ENCODE measurements at places on chromosomes 5 and 9. TPM values are rescaled to one million over a fixed set of nuclear protein-coding genes. Genes with fewer than 3 reads are reported as not detected.

- no peaks in the 10 kb centered on the region for H3K4me1 ChIP-seq
- peak overlapping the region; percentile 78 for H3K27ac ChIP-seq
These were observed 552 bp downstream of the TMEM141 start for GRCh38 chr9:136791516-136792276.

- peaks cover 7% of the 10 kb centered on the region for H3K4me1 ChIP-seq
These were observed 464.6 kb upstream of the ACTBL2 start for GRCh38 chr5:57947181-57947580.

- no peak overlapping the region for H3K27ac ChIP-seq
- no peaks in the 10 kb centered on the region for H3K27me3 ChIP-seq
- peaks cover 7% of the 10 kb centered on the region for H3K36me3 ChIP-seq
- DNase-seq = no peak
- H3K4me1 ChIP-seq = peaks cover 21% of the 10 kb centered on the region
These were observed 41.3 kb downstream of the NACC2 start for GRCh38 chr9:136053757-136054142.

- no peaks in the 10 kb centered on the region for H3K4me1 ChIP-seq
- H3K27me3 ChIP-seq = no peaks in the 10 kb centered on the region
These were observed 42.9 kb downstream of the LURAP1L start for GRCh38 chr9:12817702-12818101.

DNA sequence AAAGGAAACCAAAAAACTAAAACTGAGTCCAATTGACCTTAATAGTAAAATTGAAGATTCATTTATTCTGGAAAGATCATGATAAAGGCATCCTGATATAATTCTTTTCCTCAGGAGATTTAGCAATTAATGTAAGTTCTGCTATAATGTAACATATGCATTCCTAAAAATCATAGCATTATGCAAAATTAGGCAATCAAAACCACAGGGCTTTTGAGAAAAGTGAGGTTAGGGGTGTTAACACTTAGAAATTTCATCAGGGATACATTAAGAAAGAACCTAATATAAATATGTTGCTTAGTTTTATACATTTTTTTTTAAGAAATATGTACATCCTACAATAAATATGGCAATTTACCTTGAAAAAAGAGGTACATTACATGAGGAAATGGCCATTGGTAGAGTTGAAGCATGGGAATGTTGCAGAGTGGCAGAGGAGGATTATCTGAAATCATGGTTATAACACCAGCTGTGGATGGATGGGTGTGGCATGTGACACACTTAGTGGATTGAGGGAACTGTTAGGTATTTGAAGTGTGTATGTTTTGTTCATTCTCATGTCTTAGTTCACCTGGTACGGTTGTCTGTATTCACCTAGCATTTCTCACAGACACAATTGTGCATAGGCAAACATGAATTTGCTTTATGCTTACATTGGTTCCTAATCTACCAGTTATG lies 51.1 kb downstream of the CCNH start:
- no peaks in the 10 kb centered on the region for H3K4me1 ChIP-seq
- no peak overlapping the region for H3K4me3 ChIP-seq
- H3K27ac ChIP-seq = no peak overlapping the region
- no peaks in the 10 kb centered on the region for H3K27me3 ChIP-seq
- no peak for DNase-seq

DNA sequence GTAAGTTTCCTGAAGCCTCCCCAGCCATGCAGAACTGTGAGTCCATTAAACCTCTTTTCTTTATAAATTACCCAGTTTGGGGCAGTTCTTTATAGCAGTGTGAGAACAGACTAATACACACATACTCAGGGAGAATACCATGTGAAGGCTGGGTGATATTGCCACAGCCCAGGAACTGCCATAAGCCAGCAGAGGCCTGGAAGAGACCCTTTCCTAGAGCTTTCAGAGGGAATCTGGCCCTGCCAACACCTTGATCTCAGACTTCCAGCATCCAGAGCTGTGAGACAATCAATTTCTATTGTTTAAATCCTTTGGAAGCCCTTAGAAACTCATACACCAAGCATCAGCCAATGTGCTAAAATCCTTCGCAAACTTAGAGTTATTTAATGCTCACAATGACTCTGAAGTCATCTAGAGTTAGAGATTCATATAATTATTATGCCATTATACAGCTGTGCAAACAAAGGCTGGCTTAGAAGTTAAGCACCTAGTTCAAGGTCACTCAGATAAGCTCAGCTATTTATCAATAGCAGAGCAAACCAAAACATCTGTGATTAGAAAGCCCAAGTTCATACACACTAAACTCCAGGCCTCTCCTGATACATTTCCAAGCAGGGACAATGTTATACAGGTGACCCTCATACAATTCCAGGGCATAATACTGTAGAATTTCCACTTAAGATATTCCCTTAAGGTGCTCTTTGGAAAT lies 531.8 kb upstream of the DAP start:
- no peak overlapping the region for H3K4me3 ChIP-seq
- no peak overlapping the region for H3K27ac ChIP-seq
- no peaks in the 10 kb centered on the region for H3K36me3 ChIP-seq
- DNase-seq = no peak
- H3K4me1 ChIP-seq = no peaks in the 10 kb centered on the region

GRCh38 chr9:132793606-132794580 lies 84.2 kb downstream of the AK8 start:
- H3K27me3 ChIP-seq = peaks cover 48% of the 10 kb centered on the region
- no peak overlapping the region for H3K27ac ChIP-seq
- H3K4me1 ChIP-seq = no peaks in the 10 kb centered on the region

GRCh38 chr9:13163287-13163686 lies 116.2 kb downstream of the MPDZ start:
- H3K27me3 ChIP-seq = no peaks in the 10 kb centered on the region
- H3K27ac ChIP-seq = no peak overlapping the region
- no peaks in the 10 kb centered on the region for H3K36me3 ChIP-seq

DNA sequence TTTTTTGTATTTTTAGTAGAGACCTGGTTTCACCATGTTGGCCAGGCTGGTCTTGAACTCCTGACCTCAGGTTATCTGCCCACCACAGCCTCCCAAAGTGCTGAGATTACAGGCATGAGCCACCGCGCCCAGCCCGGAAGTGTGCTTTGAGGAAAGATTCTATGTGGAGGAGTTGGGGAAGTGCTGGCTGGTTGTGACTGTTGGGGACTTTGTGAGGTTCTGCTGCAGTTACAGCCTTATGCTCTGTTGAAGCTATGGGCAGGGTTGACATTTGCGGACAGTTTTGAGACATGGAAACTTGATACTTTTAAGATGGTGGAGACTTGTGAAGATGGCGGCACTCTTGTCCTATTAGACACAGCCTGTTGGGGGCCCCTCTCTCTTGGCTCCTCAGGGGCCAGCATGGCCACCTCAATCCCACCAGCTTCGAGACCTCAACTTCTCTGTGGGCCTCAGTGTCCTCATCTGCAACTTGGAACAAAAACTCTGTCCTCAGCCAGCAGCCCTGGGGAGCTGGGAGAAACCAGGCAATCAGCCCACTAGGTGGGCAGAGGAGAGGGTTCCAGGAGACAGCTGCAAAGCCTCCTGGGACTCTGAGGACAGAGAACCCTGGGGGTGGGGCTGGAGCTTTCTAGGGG lies 24.9 kb downstream of the C9orf50 start:
- no peak for DNase-seq
- H3K27me3 ChIP-seq = peaks cover 29% of the 10 kb centered on the region
- no peaks in the 10 kb centered on the region for H3K36me3 ChIP-seq
- no peak overlapping the region for H3K27ac ChIP-seq
- H3K4me1 ChIP-seq = peaks cover 17% of the 10 kb centered on the region

GRCh38 chr5:126909856-126910255 lies 120.5 kb downstream of the MARCHF3 start:
- no peaks in the 10 kb centered on the region for H3K4me1 ChIP-seq
- H3K27me3 ChIP-seq = no peaks in the 10 kb centered on the region
- H3K4me3 ChIP-seq = no peak overlapping the region
- no peak for DNase-seq
- H3K27ac ChIP-seq = no peak overlapping the region

GRCh38 chr9:93028448-93029006 lies 30.0 kb upstream of the SUSD3 start:
- H3K27ac ChIP-seq = no peak overlapping the region
- H3K4me3 ChIP-seq = no peak overlapping the region

DNA sequence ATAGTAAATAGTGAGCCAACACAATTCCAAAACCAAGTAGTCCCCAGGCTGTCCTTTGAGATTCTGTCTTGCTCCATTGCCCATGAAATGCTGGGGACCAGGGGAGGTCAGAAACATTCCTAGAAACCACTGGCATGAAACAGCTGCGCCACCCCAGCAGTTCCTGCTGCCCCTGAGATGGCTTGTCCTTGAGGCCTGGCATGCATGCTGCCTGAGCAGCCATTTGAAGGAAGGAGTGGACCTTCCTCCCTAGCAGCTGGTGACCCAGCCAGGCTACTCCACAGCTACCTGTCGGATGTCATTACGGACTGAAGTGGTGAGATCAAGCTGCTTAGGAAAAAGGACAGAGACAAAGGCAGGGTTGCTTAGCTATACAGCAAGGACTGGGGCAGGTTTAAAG lies 260.6 kb downstream of the DENND1A start:
- no peaks in the 10 kb centered on the region for H3K36me3 ChIP-seq
- H3K4me1 ChIP-seq = no peaks in the 10 kb centered on the region
- H3K27me3 ChIP-seq = no peaks in the 10 kb centered on the region
- DNase-seq = no peak
- H3K27ac ChIP-seq = no peak overlapping the region

- H3K27ac ChIP-seq = no peak overlapping the region
- H3K4me3 ChIP-seq = no peak overlapping the region
- no peak for DNase-seq
- no peaks in the 10 kb centered on the region for H3K36me3 ChIP-seq
- no peaks in the 10 kb centered on the region for H3K4me1 ChIP-seq
These were observed 95.1 kb upstream of the CTSL start for GRCh38 chr9:87630846-87631245.

GRCh38 chr9:86978413-86978812 lies 31.1 kb upstream of the GAS1 start:
- H3K4me3 ChIP-seq = no peak overlapping the region
- no peaks in the 10 kb centered on the region for H3K4me1 ChIP-seq
- H3K36me3 ChIP-seq = no peaks in the 10 kb centered on the region

DNA sequence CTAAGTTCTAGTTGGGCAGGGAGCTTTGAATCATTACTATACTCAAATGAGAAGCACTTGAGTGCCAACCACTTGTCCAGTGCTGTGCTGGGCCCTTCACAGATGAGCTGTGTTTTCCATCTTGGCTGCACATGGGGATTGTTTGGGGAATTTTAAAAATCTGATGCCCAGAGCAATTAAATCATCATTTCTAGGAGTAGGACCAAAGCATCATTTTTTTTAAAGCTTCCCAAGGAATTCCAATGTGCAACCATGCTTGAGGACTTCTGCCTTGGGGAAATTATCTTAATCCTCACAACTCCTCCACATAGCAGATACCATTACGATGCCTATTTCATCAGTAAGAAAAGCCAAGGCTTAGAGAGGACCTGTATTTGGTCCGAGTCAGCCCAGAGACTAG lies 131.4 kb downstream of the TMEM174 start:
- H3K36me3 ChIP-seq = no peaks in the 10 kb centered on the region
- DNase-seq = no peak
- H3K4me3 ChIP-seq = no peak overlapping the region
- H3K27ac ChIP-seq = no peak overlapping the region
- peaks cover 54% of the 10 kb centered on the region for H3K27me3 ChIP-seq

GRCh38 chr9:125754096-125754495 lies 6.9 kb downstream of the PBX3 start:
- no peak overlapping the region for H3K27ac ChIP-seq
- no peak for DNase-seq
- no peak overlapping the region for H3K4me3 ChIP-seq
- H3K27me3 ChIP-seq = no peaks in the 10 kb centered on the region
- H3K4me1 ChIP-seq = peaks cover 11% of the 10 kb centered on the region

GRCh38 chr5:78805-79149 lies 13.2 kb upstream of the PLEKHG4B start:
- no peak overlapping the region for H3K4me3 ChIP-seq
- peaks cover 28% of the 10 kb centered on the region for H3K4me1 ChIP-seq
- no peaks in the 10 kb centered on the region for H3K36me3 ChIP-seq
- H3K27ac ChIP-seq = no peak overlapping the region
- DNase-seq = no peak

FOXD4L4 gene
- not detected for total RNA-seq

CAMK2A gene
- total RNA-seq = 0.28 TPM

PHF24 gene
- 0.35 TPM for total RNA-seq

GABRP gene
- total RNA-seq = 3.7 TPM

LCN15 gene
- 0.61 TPM for total RNA-seq

GLRA1 gene
- total RNA-seq = not detected

LCN9 gene
- total RNA-seq = 3.7 TPM

FCN1 gene
- not detected for total RNA-seq

IL13 gene
- not detected for total RNA-seq

Data from H1 (cell line).